Erythroblast (primary cell): ENCODE measurements at places on chromosomes 12 and 14.

- DNase-seq: no peak
Observed at GRCh38 chr12:15787778-15788177, 1.4 kb downstream of the EPS8 start.

GRCh38 chr14:106518054-106518943 lies 991.9 kb downstream of the TMEM121 start:
- no peak for DNase-seq

GRCh38 chr12:84757978-84758377 lies 154.6 kb downstream of the SLC6A15 start:
- DNase-seq: no peak

- DNase-seq: no peak
Observed at GRCh38 chr14:69924201-69924600, 45.0 kb downstream of the SMOC1 start.

DNA sequence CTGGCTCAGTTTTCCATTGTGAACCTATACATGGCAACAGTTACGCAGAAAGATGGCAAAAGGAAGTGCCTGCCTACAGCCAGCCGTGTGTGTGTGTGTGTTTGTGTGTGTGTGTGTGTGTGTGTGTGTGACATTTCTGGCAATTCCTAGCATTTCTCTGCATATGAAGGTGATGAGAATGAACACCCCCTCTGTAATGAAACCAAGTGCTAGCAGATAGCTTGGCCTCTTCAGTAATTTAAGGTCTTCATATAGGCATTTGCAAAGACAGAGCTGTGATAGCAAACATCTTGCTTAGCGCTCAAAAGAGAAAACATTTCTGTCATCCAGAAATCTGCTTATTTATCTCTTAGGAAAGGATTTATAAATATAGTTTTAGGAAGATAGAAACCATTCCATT lies 389.1 kb downstream of the AACS start:
- DNase-seq: no peak

GRCh38 chr14:81382517-81383225 lies 17.5 kb downstream of the STON2 start:
- no peak for DNase-seq
